NAMALWA (cell line): ENCODE measurements at places on chromosomes 6 and 20.

GRCh38 chr6:150902142-150902776 lies 36.8 kb downstream of the MTHFD1L start:
- DNase-seq, result no peak

GRCh38 chr6:98458708-98459107 lies 375.7 kb upstream of the POU3F2 start:
- no peak for DNase-seq

GRCh38 chr6:78076371-78076770 lies 423.5 kb downstream of the MEI4 start:
- no peak for DNase-seq

GRCh38 chr6:166707045-166707444 lies 80.0 kb upstream of the RPS6KA2 start:
- DNase-seq, result peak; percentile 53

- no peak for DNase-seq
Observed at GRCh38 chr20:41003143-41003935, 25.3 kb upstream of the TOP1 start.

DNA sequence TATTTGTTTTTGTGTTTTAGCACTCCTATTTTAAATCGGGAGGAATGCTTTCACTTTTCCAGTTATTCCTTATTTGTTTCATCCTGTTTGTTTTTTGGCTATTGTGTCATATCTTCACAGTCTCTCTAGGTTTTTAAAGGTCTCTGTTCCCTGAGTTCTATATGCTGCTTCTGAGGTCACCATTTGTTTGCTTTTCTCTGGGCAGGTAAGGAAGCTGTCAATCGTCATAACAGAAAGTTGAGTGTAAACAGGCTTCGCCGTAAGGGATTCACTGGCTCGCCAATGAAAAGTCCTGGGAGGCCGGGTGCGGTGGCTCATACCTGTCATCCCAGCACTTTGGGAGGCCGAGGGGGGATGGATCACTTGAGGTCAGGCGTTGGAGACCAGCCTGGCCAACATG lies 48.7 kb upstream of the RPS6KA2 start:
- DNase-seq, result no peak

DNA sequence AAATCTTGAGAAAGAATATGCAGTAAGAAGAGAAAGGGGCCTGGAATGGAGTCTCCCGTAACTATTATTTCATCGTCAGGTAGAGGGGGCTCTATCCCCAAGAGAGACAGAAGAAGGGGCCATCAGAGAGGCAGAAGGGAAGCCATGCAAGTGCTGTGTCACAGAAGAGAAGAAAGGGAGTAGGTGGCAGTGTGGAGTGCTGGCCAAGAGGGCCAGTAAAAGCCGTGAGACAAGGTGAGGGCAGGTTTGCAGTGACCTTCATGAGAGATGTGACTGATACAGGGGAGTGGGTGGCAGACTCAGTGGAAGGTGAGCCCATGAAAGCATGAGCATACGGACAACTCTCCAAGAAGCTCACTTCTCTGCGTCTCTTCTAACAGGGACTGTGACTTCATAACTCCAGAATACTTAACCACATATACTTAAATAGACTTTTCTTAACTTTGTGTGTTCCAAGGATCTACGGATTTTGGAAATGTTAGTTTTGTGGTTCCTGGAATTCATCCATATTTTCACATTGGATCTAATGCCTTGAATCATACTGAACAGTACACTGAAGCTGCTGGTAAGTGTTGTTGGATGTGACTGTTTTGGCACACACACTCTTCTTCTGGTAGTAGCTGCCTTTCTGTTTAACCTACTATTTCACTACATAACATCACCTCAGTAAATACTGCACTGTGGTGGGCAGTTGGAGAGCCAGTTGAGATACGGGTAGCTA lies 15.6 kb downstream of the PM20D2 start:
- DNase-seq, result no peak

- DNase-seq, result no peak
Observed at GRCh38 chr6:53090576-53090975, 25.4 kb downstream of the FBXO9 start.

- DNase-seq, result no peak
Observed at GRCh38 chr6:167700199-167700598, 126.5 kb upstream of the AFDN start.

GRCh38 chr6:16229700-16230099 lies 8.7 kb upstream of the GMPR start:
- no peak for DNase-seq

GRCh38 chr20:30598460-30599230 lies 658.8 kb upstream of the DEFB115 start:
- no peak for DNase-seq

GRCh38 chr6:16092140-16092539 lies 36.7 kb upstream of the MYLIP start:
- no peak for DNase-seq

- no peak for DNase-seq
Observed at GRCh38 chr20:57417051-57417689, 26.0 kb downstream of the RBM38 start.

- no peak for DNase-seq
Observed at GRCh38 chr6:31836474-31837368, 9.2 kb downstream of the HSPA1B start.

GRCh38 chr20:61989741-61990140 lies 75.9 kb downstream of the TAF4 start:
- DNase-seq, result no peak

DNA sequence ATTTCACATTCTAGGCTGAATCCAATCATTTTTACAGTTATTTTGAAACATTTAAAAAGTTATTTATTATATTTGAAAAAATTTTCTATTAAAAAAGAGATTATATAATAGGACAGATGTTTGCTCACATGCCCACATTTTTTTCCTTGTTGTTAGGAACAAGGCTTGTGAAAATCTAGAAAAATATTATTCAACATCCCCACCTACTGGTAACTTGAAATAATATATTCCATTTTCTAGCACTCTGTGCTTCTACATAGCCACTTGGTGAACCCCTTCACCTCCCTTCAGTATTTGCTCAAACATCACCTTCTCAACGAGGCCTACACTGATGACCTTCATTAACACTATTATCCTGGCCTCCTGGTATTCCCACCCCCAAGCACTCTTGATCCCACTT lies 18.3 kb upstream of the GPRC6A start:
- DNase-seq, result peak; percentile 58

- DNase-seq, result no peak
Observed at GRCh38 chr20:57834306-57835073, 124.7 kb upstream of the PMEPA1 start.

DNA sequence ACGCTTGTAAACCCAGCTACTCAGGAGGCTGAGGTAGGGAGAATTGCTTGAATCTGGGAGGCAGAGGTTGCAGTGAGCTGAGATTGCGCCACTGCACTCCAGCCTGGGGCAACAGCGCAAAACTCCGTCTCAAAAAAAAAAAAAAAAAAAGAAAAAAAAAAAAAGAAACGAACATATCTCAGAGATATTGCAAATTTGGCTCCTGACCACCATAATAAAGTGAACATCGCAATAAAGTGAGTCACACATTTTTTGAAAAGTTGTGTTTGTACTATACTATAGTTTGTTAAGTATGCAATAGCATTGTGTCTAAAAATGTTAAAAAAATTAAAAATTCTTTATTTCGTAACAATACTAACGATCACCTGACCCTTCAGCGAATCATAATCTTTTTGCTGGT lies 13.3 kb downstream of the RSPH9 start:
- DNase-seq, result no peak

GRCh38 chr6:161835500-161836215 lies 561.8 kb upstream of the AGPAT4 start:
- no peak for DNase-seq

- no peak for DNase-seq
Observed at GRCh38 chr6:157562997-157563396, 182.0 kb downstream of the ZDHHC14 start.

GRCh38 chr6:69835414-69836179 lies 30.8 kb upstream of the COL19A1 start:
- DNase-seq, result peak; percentile 77

DNA sequence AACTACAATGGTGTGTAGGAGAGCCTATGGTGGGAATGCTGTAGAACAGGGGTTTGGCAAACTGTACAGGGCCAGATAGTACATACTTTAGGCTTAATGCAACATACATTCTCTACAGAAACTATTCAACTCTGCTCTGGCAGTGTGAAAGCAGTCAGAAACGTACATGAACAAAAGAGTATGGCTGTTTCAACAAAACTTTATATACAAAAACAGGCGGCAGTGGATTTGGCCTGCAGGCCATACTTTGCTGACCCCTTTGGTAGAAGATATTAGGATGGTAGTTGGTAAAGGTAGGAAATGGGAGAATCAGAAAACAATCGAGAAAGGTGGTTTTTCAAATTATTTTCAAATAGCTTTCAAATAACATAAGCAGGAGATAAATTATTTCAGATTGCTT lies 24.8 kb downstream of the FUCA2 start:
- no peak for DNase-seq

- no peak for DNase-seq
Observed at GRCh38 chr20:21511850-21512633, 1.8 kb downstream of the NKX2-2 start.

DNA sequence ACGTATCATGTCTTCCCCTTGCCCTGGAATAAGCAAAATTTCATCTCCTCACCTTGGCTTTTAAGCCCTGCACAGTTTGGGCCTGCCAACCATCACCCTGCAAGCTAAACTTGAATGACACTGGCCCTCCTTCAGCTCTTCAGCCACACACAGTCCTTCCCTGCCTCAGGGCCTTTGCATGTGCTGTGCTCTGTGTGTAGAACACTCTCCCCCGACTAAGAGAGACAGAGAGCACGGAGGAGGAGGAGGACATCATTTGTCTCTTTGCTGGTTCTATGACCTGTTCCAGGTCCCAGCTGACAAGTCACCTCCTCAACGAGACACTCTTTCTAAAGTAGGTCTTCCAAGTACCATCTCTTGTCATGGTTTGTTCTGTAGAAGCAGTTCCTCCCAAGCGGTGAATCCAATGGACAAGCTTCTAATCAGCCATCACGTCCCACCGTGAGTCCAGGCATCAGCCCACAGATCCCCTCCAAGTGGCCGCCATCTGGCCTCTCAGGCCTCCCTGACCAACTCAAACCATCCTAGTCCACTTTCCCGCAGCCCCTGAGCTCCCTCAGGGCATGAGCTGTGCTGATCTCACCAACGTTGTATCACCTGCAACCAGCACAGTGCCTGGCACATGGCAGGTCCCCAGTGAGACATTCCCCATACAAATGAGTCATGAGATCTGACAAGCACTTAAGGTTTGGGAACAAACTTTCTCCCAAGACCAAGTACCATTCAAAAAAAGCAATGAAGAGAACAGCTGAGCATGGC lies 30.5 kb downstream of the NFATC2 start:
- DNase-seq, result no peak

DNA sequence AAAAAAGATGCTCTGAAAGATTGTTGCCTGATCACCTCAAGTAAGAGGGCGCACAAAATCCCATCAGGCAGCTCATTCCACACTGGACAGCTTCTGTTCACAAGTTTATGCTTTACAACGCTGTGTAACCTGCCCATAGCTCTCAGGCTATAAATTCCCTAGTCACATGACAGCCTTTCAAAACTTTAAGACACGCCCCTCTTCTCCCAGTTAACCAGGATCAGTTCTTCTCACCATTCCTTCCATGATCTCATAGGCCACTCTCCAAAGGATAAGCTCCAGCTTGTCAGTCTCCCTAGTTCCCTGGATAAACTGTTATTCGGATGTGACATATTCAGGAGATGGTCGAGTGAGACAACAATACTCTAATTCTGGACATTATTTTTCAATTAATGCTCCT lies 15.0 kb downstream of the ADNP start:
- no peak for DNase-seq

DNA sequence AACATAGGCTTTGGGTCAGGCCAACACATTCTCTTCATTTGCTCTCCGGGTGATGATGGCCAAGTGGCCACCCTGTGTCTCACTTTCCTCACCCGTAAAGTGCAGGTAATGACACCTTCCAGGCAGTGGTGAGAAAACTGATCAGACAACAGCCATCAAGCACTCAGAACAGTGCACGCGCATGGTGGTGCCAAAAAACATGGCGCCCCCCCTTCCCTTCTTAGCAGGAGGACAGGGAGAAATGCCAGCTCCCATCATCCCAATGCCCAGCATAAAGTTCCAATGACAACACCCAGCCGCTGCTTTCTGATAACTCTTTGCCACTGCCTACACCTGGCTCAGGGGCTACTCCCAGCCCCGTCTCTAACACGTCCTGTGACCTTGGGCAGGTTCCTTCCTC lies 8.4 kb downstream of the BPIFB1 start:
- DNase-seq, result no peak

- DNase-seq, result no peak
Observed at GRCh38 chr6:56906752-56907151, 48.2 kb upstream of the BEND6 start.

DNA sequence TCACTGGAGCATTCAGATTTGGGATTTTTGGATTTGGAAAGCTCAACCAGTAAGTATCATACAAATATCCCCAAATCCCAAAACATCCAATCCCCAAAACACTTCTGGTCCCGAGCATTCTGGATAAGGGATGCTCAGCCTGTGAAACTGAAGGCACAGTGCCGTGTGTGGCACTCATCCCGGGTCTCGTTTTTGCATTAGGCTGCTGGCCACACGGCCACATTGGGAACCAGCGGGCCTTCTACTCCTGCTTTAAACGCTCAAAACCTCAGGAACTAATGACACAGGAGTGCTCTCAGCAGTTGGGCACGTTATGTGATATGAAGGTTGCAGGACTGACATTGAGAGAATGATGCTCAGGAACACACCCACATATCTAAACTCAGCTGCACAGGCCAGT lies 35.6 kb downstream of the PSMG4 start:
- DNase-seq, result no peak

- DNase-seq, result no peak
Observed at GRCh38 chr6:128256095-128256494, 264.3 kb downstream of the PTPRK start.

- no peak for DNase-seq
Observed at GRCh38 chr6:154093231-154094044, 54.4 kb downstream of the OPRM1 start.

DNA sequence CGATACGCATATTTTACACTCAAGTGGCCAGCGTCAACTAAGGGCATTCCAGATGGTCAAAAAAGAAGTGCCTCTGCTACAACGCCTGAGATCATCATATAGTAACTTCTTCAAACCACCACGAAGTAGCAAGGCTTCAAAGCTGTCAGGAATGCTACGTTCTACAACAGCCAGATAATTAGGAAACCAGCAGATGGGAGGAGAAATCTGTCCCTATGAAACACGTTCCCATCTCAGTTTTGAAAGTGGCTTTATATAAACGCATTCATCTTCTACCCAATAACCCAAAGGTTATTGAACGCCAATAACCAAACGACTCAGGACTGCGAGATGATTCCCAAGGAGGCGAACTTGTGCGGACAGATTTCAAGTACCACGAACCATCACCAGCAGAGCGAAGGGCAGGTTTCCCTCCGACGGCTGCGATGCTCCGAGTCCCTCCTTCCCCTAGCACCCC lies 1.2 kb downstream of the ABHD12 start:
- no peak for DNase-seq

DNA sequence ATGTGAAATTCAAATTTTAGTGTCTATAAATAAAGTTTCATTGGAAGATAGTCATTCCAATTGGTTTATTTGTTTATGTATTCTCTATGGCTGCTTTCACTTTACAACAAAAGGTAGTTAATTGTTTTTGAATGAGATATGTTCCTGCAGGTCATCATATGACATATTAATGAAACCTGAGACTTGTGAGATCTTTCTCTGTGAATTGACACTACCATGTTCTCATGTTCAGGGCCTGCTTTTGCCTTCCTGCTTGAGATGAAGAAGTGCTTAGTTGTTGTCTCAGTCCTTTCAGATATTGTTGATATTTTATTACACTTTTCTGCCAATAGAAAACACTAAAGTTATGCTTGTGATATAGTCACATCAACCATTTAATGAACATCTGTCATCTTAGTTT lies 132.5 kb downstream of the UTRN start:
- DNase-seq, result no peak

GRCh38 chr6:40894962-40895799 lies 143.8 kb downstream of the UNC5CL start:
- no peak for DNase-seq
